ENCODE measurements at places on chromosomes 1 and 21. TPM values are rescaled to one million over a fixed set of nuclear protein-coding genes. Genes with fewer than 3 reads are reported as not detected.

DNA sequence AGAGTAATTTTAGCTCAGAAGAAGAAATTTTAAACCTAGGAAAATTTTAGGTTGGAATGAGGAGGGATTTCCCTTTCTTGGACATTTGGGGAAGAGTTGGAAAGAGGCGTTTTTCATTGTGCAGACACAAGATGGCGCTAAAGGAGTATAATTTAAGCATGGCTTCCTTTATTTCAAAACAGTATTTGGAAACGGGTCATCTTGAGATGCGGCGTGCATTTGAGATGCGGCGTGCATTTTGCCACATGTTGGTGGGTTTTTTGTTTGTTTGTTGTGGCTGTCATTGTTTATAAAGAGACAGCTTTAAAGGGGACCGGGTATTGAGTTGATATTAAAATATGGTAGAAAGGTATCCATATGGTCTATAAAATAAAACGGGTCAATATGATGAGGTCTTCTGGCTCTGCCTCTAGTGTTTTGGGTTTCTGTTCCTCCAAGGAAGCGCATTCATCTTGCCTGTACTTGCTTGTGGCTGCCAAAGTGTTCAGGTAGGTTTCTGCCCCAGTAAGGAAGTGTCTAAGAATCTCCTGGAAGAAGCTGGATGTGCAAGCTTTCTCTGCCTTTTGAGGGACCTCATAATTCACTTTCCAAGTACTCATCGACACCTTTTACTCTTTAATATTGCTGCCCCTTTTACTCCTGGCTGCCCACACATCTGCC is 210.3 kb downstream of the SLC35F3 start:
- no peaks in the 10 kb centered on the region for H3K36me3 ChIP-seq
- H3K4me3 ChIP-seq: no peak overlapping the region
- H3K27me3 ChIP-seq: peaks cover 21% of the 10 kb centered on the region
- no peak overlapping the region for H3K27ac ChIP-seq
- peaks cover 6% of the 10 kb centered on the region for H3K4me1 ChIP-seq

DNA sequence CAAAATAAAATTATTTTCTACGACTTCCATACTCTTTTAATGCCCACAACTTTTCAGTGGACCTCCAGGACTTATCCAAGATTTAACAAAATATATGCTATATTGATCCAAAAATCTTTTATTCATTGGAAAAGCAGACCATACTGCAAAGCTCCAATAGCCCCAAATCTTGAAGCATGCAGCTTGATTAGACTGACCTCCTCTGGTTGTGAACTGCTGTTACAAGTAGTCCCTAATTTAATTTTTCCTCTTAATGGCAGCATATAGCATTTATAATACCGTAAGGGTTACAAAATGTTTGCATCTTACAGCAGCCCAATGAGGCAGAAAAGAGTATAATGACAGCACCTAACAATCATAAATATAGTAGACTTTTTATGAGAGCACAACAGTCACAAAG is 49.8 kb downstream of the TPR start:
- no peak overlapping the region for H3K4me3 ChIP-seq
- H3K27me3 ChIP-seq: no peaks in the 10 kb centered on the region
- no peak for DNase-seq

DNA sequence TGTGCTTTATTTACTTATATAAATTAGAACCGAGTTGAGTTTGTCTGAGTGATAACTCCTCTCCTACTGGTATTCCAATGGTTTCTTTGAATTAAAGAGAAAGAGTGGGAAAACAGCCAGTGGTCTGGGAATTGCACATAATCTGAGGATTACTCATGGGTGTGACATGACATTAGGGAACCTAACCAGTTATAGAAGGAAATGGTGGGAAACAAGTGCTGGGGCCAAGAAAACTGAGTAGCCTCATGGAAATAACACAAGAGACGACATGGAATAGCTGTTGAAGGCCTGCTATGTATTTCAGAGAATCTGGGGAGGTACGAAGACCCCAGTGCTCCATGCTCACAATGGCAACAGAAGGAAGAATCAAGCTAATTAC is 41.8 kb upstream of the LRRC52 start:
- H3K4me1 ChIP-seq: no peaks in the 10 kb centered on the region
- H3K4me3 ChIP-seq: no peak overlapping the region
- H3K36me3 ChIP-seq: no peaks in the 10 kb centered on the region
- no peaks in the 10 kb centered on the region for H3K27me3 ChIP-seq
- no peak for DNase-seq

DNA sequence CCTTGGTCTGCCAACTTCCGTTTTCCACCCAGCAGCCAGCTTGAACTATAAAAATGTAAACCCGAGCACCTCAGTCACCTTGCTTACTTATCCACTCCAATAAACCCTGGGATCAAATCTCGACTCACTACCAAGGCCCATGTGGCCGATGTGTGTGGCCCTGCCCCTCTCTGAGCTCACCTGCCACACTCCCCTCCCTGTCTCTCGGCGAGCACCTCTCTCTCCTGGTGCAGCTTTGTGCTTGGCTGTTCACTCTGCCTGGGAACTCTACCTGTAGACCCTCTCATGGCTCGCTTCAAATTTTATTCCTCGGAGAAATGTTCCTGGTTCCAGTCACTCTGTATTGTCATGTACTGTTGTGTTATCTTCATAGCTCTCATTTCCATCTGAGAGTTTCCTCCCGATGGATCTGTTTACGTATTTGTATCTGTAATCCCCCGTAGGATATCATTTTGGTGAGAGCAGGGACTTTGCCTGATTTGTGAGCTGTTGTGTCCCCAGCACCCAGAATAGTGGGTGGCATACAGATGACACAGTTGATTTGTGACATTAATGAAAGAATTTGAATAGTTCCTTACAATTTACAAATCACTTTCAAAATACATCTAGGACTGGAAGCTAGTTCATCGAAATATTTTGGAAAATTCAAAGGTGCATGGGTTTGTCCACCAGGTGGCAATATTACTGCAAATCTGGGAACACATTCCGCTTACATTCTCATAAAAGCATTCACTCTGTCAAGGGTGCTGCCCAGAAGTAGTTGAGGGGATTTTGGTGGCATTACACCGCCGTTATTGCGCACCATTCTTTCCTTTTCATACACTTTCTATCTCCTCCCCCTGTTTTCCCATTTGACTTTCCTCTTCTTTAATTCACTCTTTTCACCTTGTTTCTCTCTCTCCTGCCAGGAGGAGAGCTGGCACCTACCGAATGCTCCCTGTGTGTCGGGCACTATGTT is 95.3 kb downstream of the ABCA4 start:
- no peaks in the 10 kb centered on the region for H3K27me3 ChIP-seq
- no peak overlapping the region for H3K4me3 ChIP-seq
- DNase-seq: no peak
- peaks cover 44% of the 10 kb centered on the region for H3K4me1 ChIP-seq

DNA sequence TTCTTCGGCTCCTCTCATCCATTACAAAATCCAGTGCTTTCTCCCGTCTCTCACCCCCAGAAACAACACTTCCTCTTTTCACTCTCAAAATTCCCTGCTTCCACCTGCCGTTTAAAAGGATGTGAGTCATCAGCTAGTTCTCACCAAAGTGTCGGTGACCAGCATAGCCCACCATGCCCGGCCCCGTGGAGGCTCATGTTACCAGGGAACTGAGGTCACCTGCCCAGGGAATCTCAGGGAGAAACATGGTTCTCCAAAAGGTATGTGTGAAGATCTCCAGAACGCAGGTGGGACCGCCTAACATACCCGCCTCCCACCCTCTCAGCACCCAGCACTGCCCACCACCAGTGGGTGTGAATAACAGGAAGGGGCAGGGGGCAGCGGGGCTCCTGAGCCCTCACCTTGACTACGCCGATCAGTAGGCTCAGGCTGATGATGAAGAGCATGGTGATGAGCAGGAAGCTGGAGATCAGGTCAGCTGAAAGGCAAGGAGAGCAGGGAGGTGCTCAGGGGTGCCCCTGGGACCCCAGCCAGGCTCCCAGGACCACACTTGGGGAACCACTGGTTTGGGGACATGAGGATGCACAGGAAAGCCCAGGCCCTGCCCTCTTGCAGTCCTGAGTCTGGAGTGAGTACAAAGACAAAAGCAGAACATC is 16.2 kb downstream of the LAPTM5 start:
- H3K4me3 ChIP-seq: no peak overlapping the region
- no peaks in the 10 kb centered on the region for H3K36me3 ChIP-seq
- H3K27me3 ChIP-seq: peaks cover 6% of the 10 kb centered on the region
- DNase-seq: no peak
- no peaks in the 10 kb centered on the region for H3K4me1 ChIP-seq

DNA sequence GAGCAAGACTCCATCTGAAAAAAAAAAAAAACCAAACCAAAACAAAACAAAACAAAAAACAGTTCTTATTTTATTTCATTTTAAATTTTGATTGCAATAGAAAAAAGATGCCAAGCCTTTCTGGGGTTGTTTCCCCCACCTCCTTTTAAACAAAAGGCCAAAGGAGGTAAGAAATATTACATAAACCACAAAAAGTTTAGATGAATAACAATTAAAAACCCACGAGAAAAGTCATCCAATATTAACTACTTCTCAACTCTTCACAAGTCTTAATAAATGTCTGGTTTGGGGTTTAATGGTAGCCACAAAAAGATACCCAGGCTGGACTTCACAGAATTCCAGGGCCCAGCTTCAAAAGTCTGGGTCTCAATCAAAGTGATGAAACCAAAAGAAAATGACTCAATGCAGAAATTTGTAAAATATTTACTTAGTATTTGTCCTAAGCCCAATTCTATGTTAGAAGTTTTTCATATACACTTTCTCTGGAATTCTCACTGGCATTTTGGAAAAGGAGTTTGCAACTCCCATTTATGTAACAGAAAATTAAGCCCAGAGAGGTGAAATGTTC is 47.0 kb upstream of the SDC3 start:
- H3K4me3 ChIP-seq: no peak overlapping the region
- peak overlapping the region; percentile 67 for H3K27ac ChIP-seq
- peaks cover 16% of the 10 kb centered on the region for H3K4me1 ChIP-seq
- peaks cover 66% of the 10 kb centered on the region for H3K36me3 ChIP-seq
- no peaks in the 10 kb centered on the region for H3K27me3 ChIP-seq

DNA sequence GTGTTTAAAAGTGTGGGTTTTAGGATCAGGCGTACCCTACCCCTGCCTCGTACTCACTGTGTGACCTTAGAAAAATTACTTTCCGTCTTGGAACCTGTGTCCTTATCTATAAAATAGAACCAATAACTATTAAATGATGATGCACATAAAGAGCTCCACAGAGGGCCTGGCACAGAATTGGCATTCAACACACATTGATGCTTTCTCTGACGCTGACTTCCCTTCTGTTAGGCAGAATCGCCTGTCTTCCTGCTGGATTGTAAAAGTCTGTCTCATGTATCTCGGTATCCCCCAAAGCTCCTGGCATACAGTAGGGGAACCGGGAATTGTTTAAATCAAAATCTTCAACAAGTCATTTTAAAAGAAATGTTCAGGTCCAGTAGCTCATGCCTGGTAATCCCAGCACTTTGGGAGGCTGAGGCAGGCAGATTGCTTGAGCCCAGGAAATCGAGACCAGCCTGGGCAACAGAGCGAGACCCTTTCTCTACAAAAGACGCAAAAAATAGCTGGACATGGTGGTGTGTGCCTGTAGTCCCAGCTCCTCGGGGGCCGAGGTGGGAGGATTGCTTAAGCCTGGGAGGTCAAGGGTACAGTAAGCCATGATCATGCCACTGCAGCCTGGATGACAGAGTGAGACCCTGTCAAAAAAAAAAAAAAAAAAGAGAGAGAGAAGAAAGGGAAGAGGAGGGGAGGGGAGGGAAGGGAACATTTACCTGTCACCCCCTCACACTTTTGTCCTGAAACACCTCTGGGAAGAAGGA is 41.3 kb upstream of the FHAD1 start:
- no peak for DNase-seq
- H3K4me1 ChIP-seq: peaks cover 24% of the 10 kb centered on the region
- H3K36me3 ChIP-seq: no peaks in the 10 kb centered on the region
- H3K27me3 ChIP-seq: peaks cover 13% of the 10 kb centered on the region
- H3K4me3 ChIP-seq: no peak overlapping the region
- H3K27ac ChIP-seq: no peak overlapping the region

- H3K27ac ChIP-seq: no peak overlapping the region
- no peak overlapping the region for H3K4me3 ChIP-seq
- H3K36me3 ChIP-seq: peaks cover 43% of the 10 kb centered on the region
These were observed 28.7 kb downstream of the NBPF3 start for GRCh38 chr1:21468599-21468998.

DNA sequence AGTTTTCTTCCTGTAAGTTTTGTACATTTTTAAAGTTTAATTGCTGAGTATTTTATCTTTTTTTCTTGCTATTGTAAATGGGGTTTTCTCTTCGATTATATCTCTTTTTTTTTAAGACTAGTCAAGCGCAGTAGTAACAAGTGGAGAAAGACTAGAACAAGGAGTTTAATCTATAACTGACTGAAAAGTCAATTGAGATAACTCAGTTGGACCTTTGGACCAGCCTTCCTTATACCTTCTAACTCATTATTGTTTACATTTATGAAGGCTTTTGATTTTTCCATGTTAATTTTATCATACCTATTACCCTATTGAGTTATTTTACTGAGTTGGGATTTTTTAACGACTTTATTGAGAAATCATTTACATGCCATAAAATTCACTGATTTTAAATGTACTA is 81.2 kb downstream of the SMYD3 start:
- H3K4me3 ChIP-seq: no peak overlapping the region
- no peaks in the 10 kb centered on the region for H3K4me1 ChIP-seq
- H3K27me3 ChIP-seq: no peaks in the 10 kb centered on the region
- no peak for DNase-seq
- no peak overlapping the region for H3K27ac ChIP-seq

DNA sequence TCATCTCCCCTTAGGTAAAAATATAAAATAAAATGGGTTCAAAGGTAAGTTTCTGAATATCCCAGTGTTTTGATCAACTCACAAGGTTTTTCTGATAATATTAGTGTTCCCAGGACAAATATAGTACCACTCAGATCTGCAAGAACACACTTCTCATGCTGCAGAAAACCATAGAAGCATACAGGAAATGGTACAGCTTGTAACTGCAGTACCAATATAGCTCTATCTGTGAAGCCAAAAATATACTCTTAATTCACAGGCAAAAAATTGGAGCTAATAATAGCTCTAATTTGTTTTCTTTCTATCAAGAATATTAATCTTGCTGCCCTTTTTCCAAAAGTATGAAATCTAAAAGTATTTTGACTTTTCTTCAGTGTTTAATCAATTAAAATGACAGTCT is 13.2 kb downstream of the VPS45 start:
- H3K27me3 ChIP-seq: no peaks in the 10 kb centered on the region
- no peak overlapping the region for H3K4me3 ChIP-seq
- no peaks in the 10 kb centered on the region for H3K4me1 ChIP-seq

DNA sequence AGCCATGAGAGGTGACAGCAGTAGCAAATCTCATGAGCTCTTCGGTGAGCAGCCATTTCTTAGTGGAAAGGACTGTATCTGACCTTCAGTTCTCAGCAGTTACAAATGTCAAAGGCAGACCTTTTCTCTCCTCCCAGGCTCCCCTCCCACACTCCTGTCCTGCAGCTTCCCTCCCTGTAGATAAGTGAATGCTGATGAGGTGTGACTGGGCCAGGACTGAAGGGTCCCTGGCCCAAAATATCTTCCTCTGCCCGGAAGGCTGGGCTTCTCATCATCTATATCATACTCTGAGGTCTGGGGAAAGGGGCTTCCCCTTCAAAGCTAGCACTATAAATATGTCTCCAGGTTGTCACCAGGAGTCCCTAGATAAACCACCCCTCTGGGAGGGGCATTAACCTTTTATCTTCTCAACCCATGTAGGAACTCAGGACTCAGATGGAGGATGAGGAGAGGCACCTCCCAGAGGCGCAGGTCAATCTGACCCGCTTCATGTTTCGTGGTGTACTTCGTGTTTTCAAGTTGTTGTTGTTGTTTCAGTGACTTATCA is 3.6 kb upstream of the ADAMTSL4 start:
- no peak overlapping the region for H3K4me3 ChIP-seq
- no peaks in the 10 kb centered on the region for H3K27me3 ChIP-seq
- H3K36me3 ChIP-seq: no peaks in the 10 kb centered on the region
- H3K4me1 ChIP-seq: peaks cover 9% of the 10 kb centered on the region
- no peak for DNase-seq

Gene TRIM46
- 6.1 TPM for total RNA-seq

Gene TNFRSF4
- total RNA-seq: 0.19 TPM

Gene ALPL
- total RNA-seq: 41.6 TPM

Gene SYT2
- not detected for total RNA-seq

Data from osteocyte (in vitro differentiated cells).